ENCODE measurements at places on chromosomes 7 and 10.

GRCh38 chr10:24453973-24454372, 245.0 kb downstream of the KIAA1217 start:
- DNase-seq: no peak

DNA sequence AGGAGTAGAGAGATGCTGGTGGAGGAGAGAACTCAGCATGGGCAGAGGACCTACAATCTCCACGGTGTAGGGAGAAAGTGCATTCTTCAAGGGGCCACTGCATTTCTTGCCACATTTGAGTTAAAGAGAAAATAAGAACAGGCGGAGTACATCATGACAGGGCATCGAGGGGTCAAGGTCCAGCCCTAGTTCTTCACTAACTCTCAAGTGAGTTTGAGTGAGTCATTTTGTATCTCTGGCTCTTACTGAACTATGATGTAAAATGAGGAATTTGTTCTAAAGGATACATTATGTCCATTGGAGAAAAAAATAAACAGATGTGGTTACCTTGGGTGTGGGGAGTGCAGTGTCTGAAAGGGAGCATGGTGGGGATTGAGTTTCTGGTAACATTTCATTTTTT, 182.9 kb downstream of the XPNPEP1 start:
- DNase-seq: no peak

DNA sequence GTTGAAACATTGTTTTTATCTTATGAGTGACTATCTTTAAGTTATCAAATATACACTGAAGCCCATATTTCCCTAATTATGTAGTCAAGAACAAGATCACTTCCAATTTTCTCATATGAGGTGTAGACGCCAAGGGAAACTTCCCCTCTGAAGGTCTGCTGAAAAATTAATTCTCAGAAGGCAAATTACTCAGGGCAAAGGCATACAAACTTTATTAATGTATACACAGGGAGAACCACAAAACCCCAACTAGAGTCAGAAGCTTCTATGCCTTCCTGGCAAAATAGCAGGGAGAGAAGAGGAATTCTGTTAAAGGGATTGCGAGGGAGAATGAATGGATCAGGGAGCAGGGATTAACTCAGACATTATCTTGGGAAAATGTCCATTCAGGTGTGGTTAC, 83.4 kb downstream of the DOCK4 start:
- no peak for DNase-seq

DNA sequence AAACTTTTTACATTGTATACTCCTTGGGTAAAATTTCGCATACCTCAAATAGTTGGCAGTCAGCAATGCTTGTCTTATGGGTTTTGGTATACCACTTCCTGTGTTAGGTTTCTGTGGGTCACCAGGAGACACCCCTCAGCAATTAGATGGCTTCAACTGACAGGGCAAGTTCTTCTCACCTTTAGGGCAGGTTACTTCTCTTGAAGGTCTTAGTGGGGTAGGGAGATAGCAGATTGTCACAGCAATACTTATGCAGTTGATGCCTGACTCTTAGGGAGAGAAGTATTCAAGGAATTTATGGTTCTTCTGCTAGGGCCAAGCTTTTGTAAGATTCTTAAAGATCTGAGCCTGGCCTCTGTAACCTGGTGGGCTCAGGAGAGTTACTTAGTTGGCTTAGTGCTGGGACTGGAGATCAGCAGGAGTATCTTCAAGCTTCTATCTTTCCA, 42.9 kb downstream of the MKLN1 start:
- DNase-seq: no peak

DNA sequence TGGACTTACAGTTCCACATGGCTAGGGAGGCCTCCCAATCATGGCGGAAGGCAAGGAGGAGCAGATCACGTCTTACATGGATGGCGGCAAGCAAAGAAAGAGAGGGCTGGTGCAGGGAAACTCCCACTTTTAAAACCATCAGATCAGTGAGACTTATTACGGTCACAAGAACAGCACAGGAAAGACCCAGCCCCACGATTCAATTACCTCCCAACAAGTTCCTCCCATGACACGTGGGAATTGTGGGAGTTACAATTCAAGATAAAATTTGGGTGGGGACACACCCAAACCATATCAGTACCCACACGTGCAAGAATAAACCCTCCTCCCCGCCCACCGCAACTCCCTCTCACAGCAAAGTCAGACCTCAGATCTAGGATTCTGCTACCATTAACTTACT, 4.5 kb upstream of the AIFM2 start:
- DNase-seq: no peak

- DNase-seq: no peak
Observed at GRCh38 chr7:128255271-128255670, 14.2 kb downstream of the LEP start.
